ENCODE measurements at places on chromosomes 6 and 20. TPM values are rescaled to one million over a fixed set of nuclear protein-coding genes. Genes with fewer than 3 reads are reported as not detected.

- no peak for DNase-seq
These were observed 257.4 kb downstream of the HTR1B start for GRCh38 chr6:77205936-77206335.

TUBB1 gene
- not detected for total RNA-seq

GRCh38 chr6:1986454-1987243 lies 258.8 kb downstream of the GMDS start:
- no peak for DNase-seq

BHLHE23 gene
- total RNA-seq, result not detected

DNA sequence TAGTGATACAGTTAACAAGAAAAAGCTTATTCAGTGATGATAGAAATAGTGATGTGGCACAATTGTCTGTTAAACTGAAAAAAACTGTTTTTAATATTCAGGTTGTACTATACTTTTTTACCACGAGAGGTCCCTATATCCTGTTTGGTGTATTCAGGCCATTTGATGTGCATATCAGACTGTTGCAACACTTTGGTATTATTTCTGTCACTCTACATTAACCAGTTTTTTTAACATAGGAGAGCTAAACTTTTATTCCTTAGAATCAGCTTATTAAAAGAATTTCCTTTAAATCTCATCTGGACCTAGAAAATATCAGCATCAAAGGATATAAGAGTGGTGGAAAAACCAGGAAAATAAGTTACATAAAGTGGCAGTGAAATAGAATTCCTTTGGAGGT lies 36.8 kb downstream of the TSPYL4 start:
- DNase-seq, result no peak

- no peak for DNase-seq
These were observed 16.8 kb downstream of the TRIM15 start for GRCh38 chr6:30180145-30180544.

DNA sequence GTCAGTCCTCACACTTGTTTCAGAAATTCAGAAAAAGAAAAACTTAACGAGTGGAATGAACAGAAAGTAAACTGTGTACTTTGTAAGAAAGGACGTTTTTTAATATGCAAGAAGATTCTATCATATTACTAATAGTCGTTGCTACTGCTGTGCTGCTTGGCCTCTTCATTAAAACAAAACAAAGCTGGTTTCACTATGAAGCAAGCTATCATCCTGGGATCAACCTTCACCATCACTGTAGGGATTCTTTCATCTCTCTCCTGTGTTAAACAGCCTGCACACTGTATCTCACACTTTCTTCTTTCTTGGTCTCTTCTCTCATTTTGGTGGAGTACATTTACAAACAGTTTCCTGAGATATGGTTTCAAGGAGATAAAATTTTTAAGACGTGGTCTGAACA lies 284.2 kb downstream of the BTBD9 start:
- no peak for DNase-seq

GRCh38 chr6:40308533-40309306 lies 278.4 kb downstream of the LRFN2 start:
- DNase-seq, result peak; percentile 74

GRCh38 chr6:11044712-11045167 lies 635 bp upstream of the ELOVL2 start:
- no peak for DNase-seq

GRCh38 chr6:157276134-157276532 lies 47.2 kb downstream of the TMEM242 start:
- DNase-seq, result no peak

DNA sequence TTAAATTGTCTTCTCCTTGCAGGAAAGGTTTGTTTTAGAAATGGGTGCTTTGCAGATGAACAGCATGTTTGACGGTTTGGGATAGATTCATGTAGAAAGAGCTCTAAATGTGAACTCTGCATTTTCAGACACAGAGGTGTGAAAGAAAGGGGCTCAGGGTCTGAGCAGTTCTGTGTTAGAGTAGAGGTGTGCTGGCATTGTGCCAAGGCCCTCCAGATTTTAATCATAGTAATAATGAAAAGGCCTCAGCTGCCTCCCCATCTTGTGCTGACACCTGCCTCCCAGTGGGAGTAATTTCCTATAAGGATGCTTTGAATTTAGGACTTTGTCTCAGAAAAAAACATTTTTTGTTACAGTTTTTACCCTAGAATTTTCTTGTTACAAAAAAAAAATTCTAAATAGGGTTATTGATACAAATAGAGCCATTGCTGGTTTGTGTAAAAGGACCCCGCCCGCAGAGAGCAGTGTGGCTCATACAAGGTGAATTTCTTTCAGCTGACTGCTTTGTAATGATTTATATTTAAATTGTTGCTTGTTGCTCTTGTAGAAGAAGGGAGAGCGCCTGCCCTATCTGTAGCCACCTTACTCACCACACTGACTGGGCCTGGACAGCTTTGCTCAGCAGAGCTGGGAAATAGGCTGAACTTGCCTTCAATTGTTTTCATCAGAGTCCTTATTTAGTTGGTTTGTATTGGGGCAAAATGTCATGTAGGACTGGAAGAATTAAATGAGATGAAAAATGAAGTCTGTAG lies 294.5 kb downstream of the ZFAND3 start:
- no peak for DNase-seq

SMOC2 gene
- not detected for total RNA-seq

DNA sequence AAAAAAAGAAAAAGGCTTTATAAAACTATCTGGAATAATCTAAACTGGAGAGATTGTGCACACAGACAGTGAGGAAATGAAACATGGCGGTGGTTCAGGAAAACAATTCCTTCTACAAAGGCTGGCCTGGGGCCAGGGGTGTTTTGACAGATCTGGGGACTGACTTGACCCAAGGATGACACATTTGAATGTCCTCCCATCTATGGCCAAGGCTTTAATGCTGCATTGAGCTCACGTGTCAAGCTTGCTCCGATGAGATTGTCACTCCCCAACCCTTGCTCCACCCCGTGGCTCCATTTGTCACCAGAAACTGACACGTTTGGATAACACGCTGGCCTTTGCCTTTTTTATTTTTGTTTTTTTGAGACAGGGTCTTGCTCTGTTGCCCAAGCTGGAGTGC lies 156.1 kb downstream of the ZFP64 start:
- DNase-seq, result no peak

- no peak for DNase-seq
These were observed 1162.2 kb upstream of the GJE1 start for GRCh38 chr6:140970485-140970884.

C6orf52 gene
- total RNA-seq, result 2.7 TPM

WFDC12 gene
- total RNA-seq, result not detected

All from activated T-cell treated with anti-CD3 and anti-CD28 coated beads, Interleukin-2, amount 50 U/mL, for 72 hours (primary cell).